GM23248 (cell line): ENCODE measurements at places on chromosomes 1 and 21. TPM values are rescaled to one million over a fixed set of nuclear protein-coding genes. Genes with fewer than 3 reads are reported as not detected.
A peak's percentile ranks its signal among the peaks of the same experiment; 100 is the strongest.

- no peaks in the 10 kb centered on the region for H3K27me3 ChIP-seq
- H3K36me3 ChIP-seq, result no peaks in the 10 kb centered on the region
- H3K4me3 ChIP-seq, result no peak overlapping the region
- peak; percentile 58 for DNase-seq
- H3K27ac ChIP-seq, result no peak overlapping the region
These were observed 569.3 kb upstream of the ZRANB2 start for GRCh38 chr1:71650119-71650518.

DNA sequence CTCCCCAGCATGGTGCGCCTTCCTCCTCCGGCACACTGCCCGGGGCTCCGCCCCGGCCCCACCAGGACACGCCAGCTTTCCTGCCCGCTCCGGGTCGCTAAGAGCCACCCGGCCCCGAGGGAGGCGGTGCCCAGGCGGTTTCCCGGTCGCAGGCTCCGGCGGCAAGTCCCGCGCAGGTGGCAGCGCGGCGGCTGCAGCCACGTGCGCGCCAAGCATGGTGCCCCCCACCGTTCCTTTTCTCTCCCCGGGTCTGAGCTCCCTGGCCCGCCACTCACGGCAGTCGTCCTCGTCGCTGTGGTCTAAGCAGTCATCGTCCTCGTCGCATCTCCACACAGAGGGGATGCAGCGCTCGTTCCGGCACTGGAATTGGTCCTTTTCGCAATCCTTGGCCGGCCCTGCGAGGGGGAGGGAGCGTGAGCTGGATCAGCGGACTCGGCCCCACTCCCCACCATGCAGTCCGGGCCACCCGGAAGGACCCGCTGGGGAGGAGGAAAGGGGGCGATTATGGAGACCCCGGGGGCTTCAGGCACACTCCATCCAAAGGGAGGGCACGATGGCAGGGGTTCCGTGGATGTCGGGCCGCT, 1.2 kb downstream of the LRP8 start:
- H3K27ac ChIP-seq, result peak overlapping the region; percentile 54
- H3K4me1 ChIP-seq, result peaks cover 5% of the 10 kb centered on the region; the same call in 1 of the 2 replicates
- H3K36me3 ChIP-seq, result no peaks in the 10 kb centered on the region

DNA sequence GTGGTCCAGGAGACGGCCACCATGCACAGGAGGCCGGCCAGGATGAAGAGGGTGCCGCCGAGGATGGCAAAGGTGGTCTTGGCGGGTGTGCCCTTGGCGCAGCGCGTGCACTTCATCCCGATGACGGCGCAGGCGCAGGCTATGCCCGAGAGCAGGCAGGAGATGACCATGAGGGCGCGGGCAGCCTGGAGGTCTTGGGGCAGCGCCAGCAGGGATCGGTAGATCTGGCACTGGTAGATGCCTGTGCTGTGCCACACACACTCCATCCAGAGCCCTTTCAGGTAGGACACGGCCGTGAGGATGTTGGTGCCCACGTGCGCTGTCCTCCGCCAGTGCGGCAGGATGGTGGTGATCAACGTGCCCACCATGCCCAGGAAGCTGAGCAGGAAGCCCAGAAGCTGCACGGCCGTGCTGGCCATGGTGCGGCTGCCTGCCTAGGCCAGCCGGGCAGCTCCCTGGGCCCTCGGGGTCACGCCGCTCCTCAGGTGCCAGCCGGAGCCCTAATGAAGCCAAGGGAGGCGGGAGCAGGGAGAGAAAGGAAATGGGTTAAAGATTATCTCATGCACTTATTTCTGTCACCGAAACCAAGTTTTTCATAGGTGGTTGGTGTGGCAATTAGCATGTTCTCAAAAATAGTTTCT, 18.5 kb downstream of the CLDN14 start:
- no peak overlapping the region for H3K4me3 ChIP-seq
- no peaks in the 10 kb centered on the region for H3K4me1 ChIP-seq
- no peaks in the 10 kb centered on the region for H3K36me3 ChIP-seq
- DNase-seq, result no peak

CD1B gene
- polyA plus RNA-seq, result not detected in 2 replicates

THEM5 gene
- polyA plus RNA-seq, result not detected in 2 replicates

SPRR4 gene
- polyA plus RNA-seq, result not detected in 2 replicates

LIPI gene
- polyA plus RNA-seq, result not detected in 2 replicates

NBPF10 gene
- 1.1 and 1.3 TPM in 2 replicates for polyA plus RNA-seq

UBL4B gene
- not detected in 2 replicates for polyA plus RNA-seq

ZBTB7B gene
- 2.3 and 2.9 TPM in 2 replicates for polyA plus RNA-seq
